Endothelial cell (in vitro differentiated cells): ENCODE measurements at places on chromosomes 4 and X. TPM values are rescaled to one million over a fixed set of nuclear protein-coding genes. Genes with fewer than 3 reads are reported as not detected.

The NAP1L3 gene
- total RNA-seq: 18.3 TPM

The UGT8 gene
- 4.1 TPM for total RNA-seq

The GAGE13 gene
- not detected for total RNA-seq

DNA sequence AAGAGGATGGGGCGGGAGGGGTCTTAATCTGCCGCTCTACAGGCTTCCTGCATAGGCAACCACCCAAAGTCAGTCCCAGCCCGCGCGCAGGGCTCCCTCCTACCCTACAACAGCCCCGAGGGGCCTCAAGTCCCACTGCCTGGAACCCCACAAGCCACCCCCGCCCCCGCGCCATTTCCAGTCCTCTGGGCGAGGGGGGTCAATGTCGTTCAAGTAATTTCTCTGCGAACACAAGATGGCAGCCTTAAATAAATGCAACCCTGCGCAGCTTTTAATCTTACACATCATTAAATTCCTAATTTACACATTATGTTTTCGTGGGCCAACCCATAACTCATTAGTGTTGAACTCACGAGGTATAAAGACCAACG is 92.9 kb downstream of the BCOR start:
- H3K4me1 ChIP-seq: peaks cover 22% of the 10 kb centered on the region
- no peak overlapping the region for H3K4me3 ChIP-seq
- H3K27ac ChIP-seq: no peak overlapping the region
- no peaks in the 10 kb centered on the region for H3K36me3 ChIP-seq
